ENCODE measurements at places on chromosomes 4 and X.

DNA sequence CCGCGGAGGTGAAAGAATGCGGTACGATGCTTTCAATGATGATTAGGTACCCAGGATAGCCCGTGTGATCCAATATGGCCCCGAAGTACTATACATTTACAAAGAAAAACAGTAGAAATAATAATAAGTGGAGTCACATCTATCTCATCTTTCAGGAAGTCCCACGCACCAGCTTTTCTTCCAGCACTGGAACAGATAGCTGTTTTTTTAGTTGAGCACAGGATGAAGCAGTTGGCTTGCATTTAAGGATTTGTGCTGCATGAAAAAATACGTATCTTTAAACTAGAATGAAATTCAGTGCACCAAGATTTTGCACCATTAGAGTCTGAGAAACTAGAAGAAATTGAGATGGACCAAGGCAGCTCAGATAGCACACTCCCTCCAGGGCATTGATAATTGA is 44.1 kb downstream of the SMIM20 start:
- no peak for DNase-seq

GRCh38 chrX:150411656-150412055 is 48.5 kb downstream of the MAMLD1 start:
- DNase-seq, result no peak

GRCh38 chr4:153291562-153291961 is 52.9 kb upstream of the MND1 start:
- DNase-seq, result no peak

GRCh38 chr4:139207873-139208403 is 30.9 kb upstream of the ELF2 start:
- no peak for DNase-seq

GRCh38 chr4:14752341-14753046 is 249.8 kb upstream of the CPEB2 start:
- DNase-seq, result no peak

GRCh38 chr4:48366611-48367010 is 25.3 kb downstream of the SLAIN2 start:
- no peak for DNase-seq

DNA sequence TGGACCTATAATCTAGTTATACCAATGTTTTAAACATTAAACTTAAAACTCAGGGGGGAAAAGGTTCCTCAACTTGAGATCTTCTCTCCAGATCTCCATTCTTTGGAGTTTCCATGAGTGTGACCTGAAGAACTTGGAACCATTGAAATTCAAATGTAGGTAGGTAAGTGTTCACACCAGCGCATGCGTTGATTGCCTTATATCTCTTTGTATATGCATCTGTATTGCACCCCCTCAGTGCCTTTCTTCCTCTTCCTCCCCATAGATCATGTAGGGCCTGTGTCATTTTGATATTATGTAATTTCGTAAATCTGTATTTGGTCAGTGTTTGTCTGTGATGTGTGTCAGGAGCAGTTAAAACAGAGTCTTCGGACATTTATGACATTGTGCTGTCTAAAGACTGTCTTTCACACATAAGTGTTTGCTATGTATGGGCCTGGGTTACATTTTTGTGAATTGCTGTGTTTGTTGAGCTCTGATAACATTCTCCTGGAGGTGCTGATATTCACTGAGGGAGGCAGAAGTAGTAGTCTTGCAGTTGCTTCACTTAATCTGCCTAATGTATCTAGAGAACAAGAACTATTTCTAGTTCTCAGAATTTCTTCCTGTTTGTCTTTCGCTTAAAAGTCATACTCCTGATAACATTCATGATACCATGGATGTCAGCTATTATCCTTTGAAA is 126.3 kb downstream of the RAP1GDS1 start:
- DNase-seq, result no peak

- no peak for DNase-seq
Measured at GRCh38 chr4:8725845-8726244, 133.3 kb downstream of the CPZ start.

DNA sequence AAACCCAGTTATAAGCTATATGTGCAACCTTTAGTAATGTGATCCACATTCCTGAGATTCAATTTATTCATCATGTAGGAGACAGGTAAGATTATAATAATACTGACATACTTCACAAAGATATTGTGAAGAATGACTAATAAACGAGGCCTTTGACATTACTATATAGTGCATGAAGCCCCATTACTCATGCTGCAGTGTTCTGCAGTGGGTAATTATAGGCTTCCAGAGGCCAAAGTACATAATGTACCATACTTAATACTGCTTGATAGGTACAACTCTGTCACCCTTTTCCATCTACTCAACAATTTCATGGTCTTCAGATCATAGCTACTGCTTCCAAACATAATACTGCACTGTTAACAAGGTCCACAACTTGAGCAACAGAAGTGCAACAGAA is 68.9 kb downstream of the COL25A1 start:
- DNase-seq, result no peak

GRCh38 chr4:76729980-76730379 is 168.0 kb downstream of the SOWAHB start:
- no peak for DNase-seq

DNA sequence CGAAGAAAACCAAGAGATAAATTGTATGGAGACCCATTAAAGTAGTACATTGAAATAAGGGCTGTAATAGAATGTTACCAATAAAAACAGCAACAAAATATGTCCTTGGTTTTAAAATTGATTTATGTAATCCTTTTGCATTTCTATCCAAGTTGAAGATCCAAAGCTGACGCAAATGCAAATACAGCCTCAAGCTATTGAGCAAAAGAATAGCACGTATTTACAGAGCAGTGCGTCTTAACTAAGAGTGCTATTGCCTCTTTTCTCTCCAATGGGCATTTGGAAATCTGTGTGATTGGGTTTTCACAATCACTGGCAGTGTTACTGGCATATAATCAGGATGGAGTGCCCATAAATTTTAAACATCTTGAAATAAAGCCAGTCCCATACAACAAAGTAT is 417.4 kb downstream of the TLL1 start:
- DNase-seq, result no peak

GRCh38 chr4:33086331-33086925 is 2366.3 kb downstream of the PCDH7 start:
- DNase-seq, result no peak

DNA sequence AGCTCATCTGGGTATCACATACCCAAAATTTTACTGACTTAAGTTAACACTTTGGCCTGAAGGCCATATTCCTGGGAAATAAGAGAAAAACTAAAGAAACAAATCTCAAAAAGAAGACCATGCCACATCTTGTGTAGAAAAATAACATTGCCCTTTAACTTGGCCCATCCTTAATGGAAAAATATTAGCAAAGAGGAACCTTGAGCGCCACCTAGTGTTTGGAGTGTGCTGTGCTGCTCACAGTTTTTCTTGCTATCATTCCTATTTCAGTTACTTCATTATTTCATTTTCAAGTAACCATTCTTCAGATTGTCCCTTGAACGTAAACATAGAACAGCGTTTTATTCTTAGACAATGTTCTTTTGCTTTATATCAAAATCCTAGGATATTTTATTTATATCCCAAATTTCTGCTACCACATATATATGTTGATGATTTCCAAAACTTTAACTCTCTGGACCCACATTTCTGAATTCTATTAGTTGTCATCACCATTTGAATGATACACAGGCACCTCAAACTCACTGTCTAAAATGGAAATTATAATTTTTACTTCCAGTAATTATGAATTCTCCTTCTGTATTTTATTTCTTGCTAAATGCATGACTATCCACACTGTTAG is 999.0 kb upstream of the ADGRL3 start:
- peak; percentile 21 for DNase-seq

- DNase-seq, result no peak
Measured at GRCh38 chr4:12445711-12446235, 1017.1 kb upstream of the HS3ST1 start.
